ENCODE measurements at places on chromosomes 12 and 14. TPM values are rescaled to one million over a fixed set of nuclear protein-coding genes. Genes with fewer than 3 reads are reported as not detected.

DNA sequence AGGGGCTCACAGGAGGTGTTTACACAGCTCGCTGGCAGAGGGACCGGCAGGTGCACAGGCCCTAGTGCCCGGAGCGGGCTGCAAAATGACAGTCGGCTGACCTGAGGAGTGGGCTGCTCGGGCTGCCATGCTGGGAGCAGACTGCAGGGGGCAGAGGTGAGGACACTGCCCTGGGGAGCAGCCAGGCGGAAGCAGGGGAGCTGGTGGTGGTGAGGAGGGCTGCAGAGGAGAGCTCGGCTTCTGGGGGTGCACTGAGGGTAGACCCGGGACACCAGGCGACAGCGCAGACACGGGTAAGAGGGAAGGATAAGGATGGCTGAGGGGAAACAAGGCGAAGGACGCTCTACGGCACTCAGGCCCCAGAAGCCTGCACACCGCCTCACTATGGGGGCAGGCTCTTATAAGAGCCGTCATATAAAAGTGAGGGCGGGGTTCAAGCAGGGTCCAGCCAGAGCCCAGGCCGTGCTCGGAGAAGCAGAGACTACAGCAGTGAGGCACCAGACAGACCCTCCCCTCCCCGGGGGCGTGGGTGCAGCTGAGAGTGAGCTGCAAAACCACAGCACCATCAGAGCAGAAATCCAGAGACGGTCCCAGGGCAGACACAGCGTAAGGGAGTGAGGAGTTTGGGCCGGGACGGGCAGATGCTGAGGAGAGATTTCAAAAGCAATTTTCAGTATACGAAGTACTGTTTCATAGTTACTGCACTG lies 62.5 kb downstream of the CCDC88C start:
- peaks cover 76% of the 10 kb centered on the region for H3K4me1 ChIP-seq
- H3K27me3 ChIP-seq: no peaks in the 10 kb centered on the region
- peak overlapping the region; percentile 38 for H3K4me3 ChIP-seq
- H3K27ac ChIP-seq: peak overlapping the region; percentile 91

DNA sequence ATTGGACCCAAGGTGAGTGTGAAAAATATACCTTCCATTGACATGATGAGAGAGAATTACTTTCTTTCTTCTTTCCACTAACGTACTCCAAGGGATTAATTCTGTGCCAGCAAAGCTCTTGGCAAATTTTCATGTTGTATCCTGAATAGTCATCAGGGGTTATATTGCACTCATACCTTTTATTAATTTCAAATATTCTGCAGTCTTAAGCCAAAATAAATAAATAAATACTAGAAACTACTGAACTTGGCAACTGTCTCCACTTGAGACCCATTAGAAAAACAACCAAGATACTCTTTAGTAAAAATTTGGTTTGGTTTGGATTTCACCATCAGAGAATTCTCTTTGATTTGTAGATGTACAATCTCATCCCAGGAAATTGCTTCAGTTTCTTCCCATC lies 22.1 kb upstream of the CLEC14A start:
- no peaks in the 10 kb centered on the region for H3K27me3 ChIP-seq
- H3K36me3 ChIP-seq: no peaks in the 10 kb centered on the region
- DNase-seq: no peak
- H3K4me1 ChIP-seq: no peaks in the 10 kb centered on the region
- no peak overlapping the region for H3K27ac ChIP-seq
- H3K4me3 ChIP-seq: no peak overlapping the region

- H3K4me1 ChIP-seq: no peaks in the 10 kb centered on the region
- no peak for DNase-seq
- no peaks in the 10 kb centered on the region for H3K27me3 ChIP-seq
- H3K36me3 ChIP-seq: no peaks in the 10 kb centered on the region
These were observed 84.7 kb upstream of the LGR5 start for GRCh38 chr12:71354871-71355270.

DNA sequence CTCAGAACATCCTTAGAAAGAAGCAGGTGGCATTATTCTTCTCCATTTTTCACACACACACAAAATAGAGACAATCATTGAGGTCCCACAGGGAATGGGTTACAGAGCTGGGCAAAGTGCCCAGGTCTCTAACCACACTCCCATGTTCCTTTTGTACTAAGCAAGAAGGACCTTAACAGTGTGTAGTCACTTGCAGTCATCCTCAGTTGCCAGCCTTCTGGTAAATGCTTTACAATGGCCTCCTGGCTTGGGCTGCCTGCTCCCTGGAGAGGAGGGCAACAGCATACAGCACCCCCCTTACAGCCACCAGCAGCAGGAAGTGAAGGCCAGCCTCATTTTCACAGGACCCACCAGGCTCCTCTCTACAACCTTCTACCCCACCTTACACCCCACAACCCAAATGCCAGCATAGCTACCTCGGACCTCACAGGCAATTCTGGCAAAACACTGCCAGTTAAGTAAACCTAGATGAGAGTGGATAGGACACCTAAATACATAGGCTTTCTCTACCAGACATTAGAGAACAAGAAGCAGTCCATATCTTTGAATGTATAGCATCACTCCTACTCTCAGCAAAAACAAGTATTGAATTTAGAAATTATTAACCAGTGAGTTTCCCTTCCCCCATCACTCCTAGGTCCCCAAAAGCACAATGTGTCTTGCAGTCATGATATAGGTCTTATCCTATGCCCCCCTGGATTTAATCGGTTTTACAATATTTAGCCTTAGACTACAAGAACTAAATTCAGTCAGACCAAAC lies 88.1 kb downstream of the PPP2R5E start:
- no peak for DNase-seq
- no peak overlapping the region for H3K4me3 ChIP-seq
- no peaks in the 10 kb centered on the region for H3K27me3 ChIP-seq
- no peak overlapping the region for H3K27ac ChIP-seq

- H3K4me1 ChIP-seq: no peaks in the 10 kb centered on the region
- no peaks in the 10 kb centered on the region for H3K27me3 ChIP-seq
- DNase-seq: peak; percentile 28
- H3K27ac ChIP-seq: no peak overlapping the region
- H3K4me3 ChIP-seq: no peak overlapping the region
These were observed 122.0 kb downstream of the TMEM117 start for GRCh38 chr12:43957732-43958372.

GRCh38 chr14:25041484-25041883 lies 8.5 kb downstream of the STXBP6 start:
- H3K4me3 ChIP-seq: no peak overlapping the region
- H3K27ac ChIP-seq: no peak overlapping the region
- H3K27me3 ChIP-seq: no peaks in the 10 kb centered on the region

- DNase-seq: no peak
- no peak overlapping the region for H3K4me3 ChIP-seq
- no peaks in the 10 kb centered on the region for H3K36me3 ChIP-seq
- H3K27me3 ChIP-seq: no peaks in the 10 kb centered on the region
- H3K4me1 ChIP-seq: no peaks in the 10 kb centered on the region
These were observed 29.6 kb downstream of the BEGAIN start for GRCh38 chr14:100557658-100558057.

GRCh38 chr14:20470603-20470901 lies 1.3 kb downstream of the PNP start:
- H3K4me1 ChIP-seq: peaks cover 7% of the 10 kb centered on the region
- no peaks in the 10 kb centered on the region for H3K27me3 ChIP-seq
- H3K36me3 ChIP-seq: peaks cover 7% of the 10 kb centered on the region
- peak overlapping the region; percentile 85 for H3K4me3 ChIP-seq

- H3K4me1 ChIP-seq: no peaks in the 10 kb centered on the region
- H3K36me3 ChIP-seq: no peaks in the 10 kb centered on the region
- no peak overlapping the region for H3K4me3 ChIP-seq
- no peak overlapping the region for H3K27ac ChIP-seq
- peaks cover 23% of the 10 kb centered on the region for H3K27me3 ChIP-seq
- no peak for DNase-seq
These were observed 2.6 kb upstream of the PLEKHG3 start for GRCh38 chr14:64701660-64702059.

DNA sequence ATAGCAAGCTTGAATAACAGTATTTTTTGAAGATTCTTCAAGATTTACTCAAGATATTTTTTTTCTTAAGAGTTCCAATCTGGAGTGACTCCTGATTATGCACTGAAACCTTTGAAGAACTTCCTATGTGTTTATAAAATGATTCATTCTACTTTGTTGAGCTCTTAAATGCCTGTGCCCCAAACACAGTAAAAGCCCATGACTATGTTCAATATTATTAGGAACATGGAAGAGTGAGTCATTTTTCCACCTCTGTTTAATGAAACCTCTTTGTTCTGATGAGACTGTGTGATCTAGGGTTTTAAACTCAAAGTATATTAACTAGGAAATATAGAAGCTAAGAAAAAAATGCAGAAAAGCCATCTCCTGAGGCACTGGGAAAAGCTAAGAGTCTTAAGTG lies 415.0 kb upstream of the FBXO33 start:
- H3K27me3 ChIP-seq: no peaks in the 10 kb centered on the region
- DNase-seq: no peak
- no peak overlapping the region for H3K4me3 ChIP-seq
- no peaks in the 10 kb centered on the region for H3K4me1 ChIP-seq
- H3K27ac ChIP-seq: no peak overlapping the region

GRCh38 chr14:61563162-61563511 lies 132.2 kb upstream of the HIF1A start:
- DNase-seq: no peak
- H3K4me3 ChIP-seq: no peak overlapping the region
- no peaks in the 10 kb centered on the region for H3K36me3 ChIP-seq
- peaks cover 14% of the 10 kb centered on the region for H3K4me1 ChIP-seq
- no peak overlapping the region for H3K27ac ChIP-seq

- H3K27ac ChIP-seq: no peak overlapping the region
- peaks cover 60% of the 10 kb centered on the region for H3K4me1 ChIP-seq
- DNase-seq: no peak
- H3K36me3 ChIP-seq: no peaks in the 10 kb centered on the region
These were observed 19.0 kb upstream of the TCL1B start for GRCh38 chr14:95667249-95667693.

DNA sequence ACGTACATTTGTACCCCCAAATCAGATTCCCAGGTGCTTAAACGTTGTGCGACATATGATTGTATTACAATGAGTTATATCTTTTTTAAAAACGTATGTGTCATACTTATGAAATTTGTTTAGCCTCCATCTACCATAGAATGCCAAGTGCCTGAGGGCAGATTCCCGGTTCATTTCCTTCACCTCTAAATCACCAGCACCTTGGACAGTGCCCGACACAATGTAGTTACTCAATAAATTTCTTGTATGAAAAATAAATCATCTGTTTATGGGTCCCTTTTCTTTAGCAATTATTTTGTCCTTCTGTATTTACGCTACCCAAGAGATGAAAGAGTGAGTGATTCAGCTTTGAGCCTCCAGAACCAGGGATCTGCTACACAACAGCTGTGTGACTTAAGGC lies 157.4 kb downstream of the TBX5 start:
- DNase-seq: no peak
- H3K27ac ChIP-seq: no peak overlapping the region
- H3K4me3 ChIP-seq: no peak overlapping the region

DNA sequence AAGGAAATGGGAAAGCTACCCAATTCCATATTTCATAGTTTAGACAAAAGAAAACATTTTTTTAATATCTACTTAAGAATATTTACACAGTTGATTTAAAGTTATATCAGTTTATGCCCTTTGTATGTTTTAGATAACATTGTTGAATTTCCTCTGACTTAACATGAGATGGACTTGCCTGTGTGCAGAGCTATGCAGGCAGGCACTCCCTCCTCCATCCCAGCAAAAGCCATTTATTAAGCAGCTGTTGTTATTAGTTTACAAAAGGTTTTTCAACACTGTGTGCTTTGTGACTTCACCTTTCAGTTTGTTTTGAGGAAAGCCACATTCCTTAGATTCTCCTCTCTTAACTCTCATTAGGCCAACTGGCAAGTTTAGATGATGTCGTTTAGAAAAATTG lies 337.5 kb upstream of the PDE3A start:
- DNase-seq: no peak
- H3K36me3 ChIP-seq: no peaks in the 10 kb centered on the region
- H3K27ac ChIP-seq: no peak overlapping the region
- no peak overlapping the region for H3K4me3 ChIP-seq
- no peaks in the 10 kb centered on the region for H3K4me1 ChIP-seq
- H3K27me3 ChIP-seq: no peaks in the 10 kb centered on the region

GRCh38 chr12:111991535-111991934 lies 21.4 kb downstream of the TMEM116 start:
- no peaks in the 10 kb centered on the region for H3K36me3 ChIP-seq
- H3K27ac ChIP-seq: no peak overlapping the region
- H3K4me3 ChIP-seq: no peak overlapping the region
- no peaks in the 10 kb centered on the region for H3K27me3 ChIP-seq
- H3K4me1 ChIP-seq: peaks cover 32% of the 10 kb centered on the region

DNA sequence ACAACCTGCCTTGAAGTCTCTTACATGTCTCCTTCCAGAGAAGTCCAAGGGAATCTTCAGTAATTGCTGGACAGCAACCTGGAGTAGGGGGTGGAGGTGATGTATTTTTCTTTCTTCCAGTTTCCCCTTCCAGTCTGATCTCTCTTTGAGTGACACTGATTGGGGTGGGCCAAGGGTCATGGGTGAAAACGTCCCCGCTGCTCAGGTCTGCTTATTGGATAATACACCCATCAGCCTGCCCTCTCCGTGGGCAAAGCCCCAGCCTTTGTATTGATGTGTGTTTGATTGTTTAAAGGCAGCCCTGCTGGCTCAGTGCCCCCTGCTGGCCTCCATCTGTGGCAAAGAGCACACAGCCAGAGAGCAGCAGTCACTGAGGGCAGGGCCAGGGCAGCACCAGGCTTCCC lies 35.7 kb upstream of the ATP2A2 start:
- no peaks in the 10 kb centered on the region for H3K36me3 ChIP-seq
- no peaks in the 10 kb centered on the region for H3K27me3 ChIP-seq
- no peak overlapping the region for H3K4me3 ChIP-seq
- H3K4me1 ChIP-seq: peaks cover 5% of the 10 kb centered on the region
- DNase-seq: no peak

GRCh38 chr14:23326491-23327332 lies 5.5 kb downstream of the PABPN1 start:
- H3K27ac ChIP-seq: no peak overlapping the region
- no peaks in the 10 kb centered on the region for H3K27me3 ChIP-seq
- H3K4me1 ChIP-seq: peaks cover 7% of the 10 kb centered on the region
- no peak for DNase-seq
- peaks cover 10% of the 10 kb centered on the region for H3K36me3 ChIP-seq
- no peak overlapping the region for H3K4me3 ChIP-seq

- no peak overlapping the region for H3K27ac ChIP-seq
- no peak overlapping the region for H3K4me3 ChIP-seq
- no peaks in the 10 kb centered on the region for H3K27me3 ChIP-seq
- no peaks in the 10 kb centered on the region for H3K4me1 ChIP-seq
These were observed 1.2 kb upstream of the ALG10 start for GRCh38 chr12:34021071-34021470.

GRCh38 chr14:76929927-76930326 lies 98.6 kb downstream of the IRF2BPL start:
- H3K27me3 ChIP-seq: no peaks in the 10 kb centered on the region
- DNase-seq: no peak
- peaks cover 18% of the 10 kb centered on the region for H3K4me1 ChIP-seq
- H3K36me3 ChIP-seq: no peaks in the 10 kb centered on the region

The AQP6 gene
- total RNA-seq: not detected

The APOF gene
- not detected for total RNA-seq

The CLEC2A gene
- not detected for total RNA-seq

The ANKRD33 gene
- total RNA-seq: not detected

The ESR2 gene
- 1.6 TPM for total RNA-seq

The RND1 gene
- 4.2 TPM for total RNA-seq

The POTEG gene
- total RNA-seq: 1.7 TPM

The LMO3 gene
- 1.6 TPM for total RNA-seq

The KRT71 gene
- total RNA-seq: not detected

The ADAM21 gene
- total RNA-seq: not detected

The LRTM2 gene
- not detected for total RNA-seq

The ST8SIA1 gene
- total RNA-seq: not detected

The NGB gene
- not detected for total RNA-seq

The KRT6C gene
- not detected for total RNA-seq

The CFAP251 gene
- 0.85 TPM for total RNA-seq
